Progenitor cell of endocrine pancreas (in vitro differentiated cells): ENCODE measurements at places on chromosomes 12 and 14. TPM values are rescaled to one million over a fixed set of nuclear protein-coding genes. Genes with fewer than 3 reads are reported as not detected.

GRCh38 chr12:53952335-53952694 lies 2.4 kb upstream of the HOXC12 start:
- H3K4me1 ChIP-seq: no peaks in the 10 kb centered on the region
- no peak for DNase-seq
- H3K27ac ChIP-seq: no peak overlapping the region
- no peak overlapping the region for H3K4me3 ChIP-seq
- peaks cover 97% of the 10 kb centered on the region for H3K27me3 ChIP-seq

DNA sequence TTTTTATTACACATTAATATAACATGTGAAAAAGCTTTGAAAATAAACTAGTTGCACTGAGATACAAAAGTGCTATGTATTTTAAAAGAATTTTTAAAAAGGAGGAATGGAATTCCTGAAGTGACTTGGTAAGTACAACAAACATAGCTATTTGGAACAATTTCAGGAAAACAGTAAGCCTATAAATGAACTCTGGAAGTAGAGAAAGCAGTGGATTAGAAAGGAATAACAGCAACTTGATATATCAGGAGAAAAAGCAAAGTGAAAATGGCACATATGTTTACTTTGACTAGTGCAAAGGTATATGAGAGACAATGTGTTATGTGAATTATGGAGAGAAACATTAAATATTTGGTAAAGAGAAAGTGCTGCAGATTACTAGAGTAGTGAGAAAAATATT lies 811.7 kb downstream of the C12orf50 start:
- DNase-seq: no peak
- H3K27me3 ChIP-seq: no peaks in the 10 kb centered on the region
- H3K27ac ChIP-seq: peak overlapping the region; percentile 2
- peaks cover 4% of the 10 kb centered on the region for H3K4me1 ChIP-seq

DNA sequence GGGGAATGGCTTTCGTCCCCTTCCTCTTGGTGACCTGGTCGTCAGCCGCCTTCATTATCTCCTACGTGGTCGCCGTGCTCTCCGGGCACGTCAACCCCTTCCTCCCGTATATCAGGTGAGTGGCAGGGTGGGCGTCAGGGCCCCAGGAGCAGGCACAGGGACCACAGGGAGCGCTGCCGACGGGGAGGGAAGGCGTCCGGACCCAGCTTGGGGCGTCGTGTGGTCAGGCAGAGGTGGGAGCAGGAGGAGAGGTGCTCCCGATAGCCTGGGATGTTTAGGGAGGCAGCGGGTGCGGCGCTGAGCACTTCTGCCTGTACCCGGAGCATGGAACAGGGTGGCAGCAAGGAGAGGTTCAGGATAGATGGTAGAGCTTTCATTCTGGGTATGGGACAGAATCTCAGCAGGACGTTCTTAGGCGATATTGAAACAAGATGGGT lies 444 bp downstream of the DRAM1 start:
- H3K27ac ChIP-seq: peak overlapping the region; percentile 91
- peak overlapping the region; percentile 81 for H3K4me3 ChIP-seq
- H3K4me1 ChIP-seq: peaks cover 5% of the 10 kb centered on the region
- H3K36me3 ChIP-seq: no peaks in the 10 kb centered on the region
- H3K27me3 ChIP-seq: peaks cover 26% of the 10 kb centered on the region

FGF23 gene
- total RNA-seq: 0.14 and 0.40 TPM in 2 replicates

GRCh38 chr12:3544296-3544965 lies 53.4 kb downstream of the PRMT8 start:
- H3K4me3 ChIP-seq: no peak overlapping the region
- no peaks in the 10 kb centered on the region for H3K36me3 ChIP-seq
- DNase-seq: no peak
- H3K27ac ChIP-seq: no peak overlapping the region

GRCh38 chr12:5945071-5946008 lies at the start of gene ANO2:
TSS of gene ANO2 (minus strand) at chr12:5945259. CDS start at chr12:5945217, 42 bp downstream.
- H3K27me3 ChIP-seq: peaks cover 71% of the 10 kb centered on the region
- H3K36me3 ChIP-seq: no peaks in the 10 kb centered on the region
- peaks cover 6% of the 10 kb centered on the region for H3K4me1 ChIP-seq
- H3K4me3 ChIP-seq: peak within 1 kb of the TSS; percentile 83
